ENCODE measurements at places on chromosomes 7 and 10.

DNA sequence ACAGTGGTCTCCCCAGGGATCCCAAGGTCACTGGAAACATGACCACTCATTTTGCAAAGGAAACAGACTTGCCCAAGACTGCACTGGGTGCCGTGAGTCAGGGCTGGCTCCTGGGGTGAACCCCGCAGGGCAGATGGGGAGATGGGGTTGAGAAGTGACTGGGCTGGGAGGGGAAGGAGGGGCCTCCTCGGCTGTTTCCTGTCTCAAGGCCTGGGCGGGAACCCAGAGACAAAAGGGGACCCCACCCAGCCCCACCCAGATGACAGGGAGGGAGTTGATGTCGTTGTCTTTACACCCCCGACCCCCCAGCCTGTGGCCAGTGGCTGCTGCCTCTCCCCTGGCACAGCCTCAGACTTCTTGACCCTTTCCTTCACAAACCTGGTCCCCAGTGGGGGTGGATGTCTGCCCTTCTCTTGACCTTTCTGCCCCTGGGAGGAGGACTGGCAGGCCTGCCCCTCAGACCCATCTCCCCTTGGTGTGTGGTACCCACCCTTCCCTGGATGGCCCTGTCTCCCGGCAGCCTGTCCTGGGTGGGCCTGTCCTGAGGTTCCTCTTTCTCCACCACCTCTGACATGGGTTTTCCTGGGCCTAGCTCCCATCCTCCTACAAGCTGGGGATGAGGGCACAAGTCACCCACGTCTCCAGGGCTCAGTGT lies 1.4 kb downstream of the MYO1G start:
- DNase-seq: peak; percentile 83

DNA sequence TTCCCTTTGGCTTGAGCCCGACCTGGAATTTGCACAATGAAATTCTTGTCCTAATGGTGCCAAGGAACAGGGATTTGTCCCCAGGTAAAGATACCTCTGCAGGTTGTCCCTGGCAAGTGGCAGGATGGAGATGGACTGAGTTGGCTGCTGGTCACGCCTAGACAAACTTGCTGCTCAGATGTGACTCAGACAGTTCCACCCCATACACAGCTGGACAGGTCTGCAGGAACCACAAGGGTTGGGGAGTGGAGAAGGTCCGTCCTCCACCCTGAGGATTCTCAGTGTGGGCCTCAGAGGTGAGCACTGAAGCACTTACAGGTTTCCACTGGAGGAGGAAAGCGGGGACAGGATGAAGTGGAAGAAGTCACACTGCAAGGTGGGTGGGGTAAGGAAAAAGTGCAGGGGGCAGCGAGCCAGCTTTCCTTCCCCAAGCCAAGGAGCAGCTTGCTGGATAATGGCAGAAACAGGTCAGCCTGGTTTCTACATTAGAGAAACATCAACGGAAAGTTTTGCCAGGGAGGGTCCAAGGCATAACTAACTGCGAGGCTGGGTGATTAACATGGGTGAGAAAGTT lies 20.5 kb downstream of the ITPRIP start:
- no peak for DNase-seq

GRCh38 chr10:68899186-68899745 lies 1.8 kb upstream of the DDX50 start:
- no peak for DNase-seq

DNA sequence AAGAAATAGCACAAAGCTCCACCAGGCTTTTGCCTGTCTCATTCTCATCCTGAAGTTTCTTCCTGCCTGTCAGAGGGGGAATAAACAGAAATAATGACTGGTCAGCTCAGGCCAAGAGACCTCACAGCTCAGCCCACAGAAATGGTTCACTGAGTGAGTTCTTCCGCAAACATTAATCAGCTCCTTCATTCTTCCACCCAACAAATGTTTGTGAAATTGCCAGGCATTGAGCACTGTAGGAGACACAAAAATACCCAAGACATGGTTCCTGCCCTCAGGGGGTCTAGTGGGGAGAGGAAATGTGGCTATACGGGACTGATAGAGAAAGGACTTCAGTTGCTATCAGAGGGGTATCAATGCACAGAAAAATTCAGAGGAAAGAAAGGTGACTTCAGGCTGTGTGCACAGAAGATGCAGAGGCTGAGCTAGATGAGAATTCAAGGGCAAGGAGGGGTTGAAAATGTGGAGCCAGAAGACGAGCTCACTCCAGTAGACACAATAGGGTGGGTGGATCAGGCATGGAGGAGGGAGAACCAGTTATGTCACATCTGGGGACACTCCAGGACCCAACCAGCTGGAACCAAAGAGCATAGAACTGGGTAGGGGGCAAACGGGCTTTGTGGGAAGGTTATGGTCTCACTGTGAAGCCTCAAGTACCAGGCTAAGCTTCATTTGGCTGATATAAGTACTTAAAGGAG lies 20.9 kb downstream of the MYOF start:
- DNase-seq: no peak

- peak; percentile 50 for DNase-seq
Observed at GRCh38 chr10:80454513-80455460, 677 bp downstream of the TSPAN14 start.

DNA sequence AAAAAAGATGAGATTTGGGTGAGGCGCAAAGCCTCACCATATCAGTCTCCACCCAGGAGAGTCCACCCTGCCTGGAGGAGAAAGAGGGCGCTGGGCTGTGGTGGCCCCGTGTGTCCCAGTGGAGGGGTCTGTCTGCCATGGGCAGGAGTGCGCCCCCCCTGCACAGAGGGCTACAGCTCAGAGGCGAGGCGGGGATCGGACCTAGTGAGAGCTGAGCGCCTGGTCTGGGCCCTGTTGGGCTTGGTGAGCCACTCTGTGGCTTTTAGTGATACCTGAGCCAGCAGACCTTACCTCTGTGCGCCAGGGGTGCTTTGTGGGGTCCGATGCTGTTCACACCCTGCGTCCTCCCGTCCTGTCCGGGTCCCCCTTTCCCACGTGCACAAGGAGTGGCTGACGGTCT lies 25.9 kb upstream of the GNA12 start:
- no peak for DNase-seq

DNA sequence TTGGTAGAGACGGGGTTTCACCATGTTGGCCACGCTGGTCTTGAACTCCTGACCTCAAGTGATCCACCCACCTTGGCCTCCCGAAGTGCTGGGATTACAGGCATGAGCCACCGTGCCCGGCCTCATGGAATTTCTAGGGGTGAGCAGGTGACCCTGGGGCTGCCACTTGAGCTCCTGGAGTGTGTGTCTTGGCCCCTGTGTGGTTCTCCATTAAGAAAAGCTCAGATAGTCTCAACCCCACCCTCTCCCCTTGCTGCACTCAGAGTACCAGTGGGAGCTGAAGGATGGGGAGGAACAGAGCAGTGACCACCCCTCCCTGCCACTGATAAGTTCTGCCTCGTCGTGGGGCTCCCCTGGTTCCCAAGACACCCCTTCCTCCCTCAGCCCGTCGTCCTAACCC lies 45.3 kb downstream of the RCC1L start:
- DNase-seq: no peak
